ENCODE measurements at places on chromosomes 6 and 20.

GRCh38 chr6:134317471-134318131, at the start of gene SGK1:
TSS of gene SGK1 (minus strand) at chr6:134318112. CDS start at chr6:134317460, 652 bp downstream.
- DNase-seq: no peak

DNA sequence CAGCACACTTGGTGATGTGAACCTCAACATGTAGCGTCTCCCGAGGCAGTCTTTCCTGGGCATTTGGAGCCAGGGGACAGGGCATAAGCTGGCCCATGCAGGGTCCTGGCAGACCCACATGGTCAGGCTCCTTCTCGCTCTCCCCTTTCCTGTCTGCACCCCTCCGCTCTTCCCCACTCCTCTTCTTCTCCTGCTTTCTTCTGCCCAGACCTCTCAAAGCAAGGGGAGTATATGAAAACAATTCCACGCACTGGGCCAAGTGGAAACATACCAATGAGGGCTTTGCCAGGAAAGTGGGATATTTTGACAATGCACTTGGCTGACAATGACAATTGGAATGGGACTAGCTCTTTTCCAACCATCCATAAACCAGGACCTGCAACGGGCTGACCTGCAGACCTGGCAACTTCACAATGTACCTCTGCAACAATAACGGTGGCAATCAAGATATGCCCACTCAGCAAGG, 58.9 kb upstream of the TRAF3IP2 start:
- no peak for DNase-seq

DNA sequence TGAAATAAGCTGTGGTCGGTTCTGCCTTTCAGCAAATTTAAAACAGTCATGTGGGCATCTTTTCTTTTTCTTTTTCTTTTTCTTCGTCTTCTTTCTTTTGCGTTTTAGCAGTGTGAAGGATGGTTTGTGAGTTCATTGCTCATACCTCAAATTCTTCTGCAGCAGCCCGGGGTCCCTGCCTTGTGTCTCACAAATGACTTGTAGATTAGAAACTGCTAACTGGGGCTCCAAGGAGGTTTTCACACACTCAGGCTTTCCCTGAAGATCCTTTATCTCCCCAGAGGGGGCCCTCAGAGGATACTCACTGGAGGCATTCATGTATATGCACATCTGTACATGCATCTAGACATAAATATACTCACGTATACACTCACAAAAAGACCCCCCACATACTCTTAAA, 1.7 kb downstream of the SMOC2 start:
- no peak for DNase-seq

DNA sequence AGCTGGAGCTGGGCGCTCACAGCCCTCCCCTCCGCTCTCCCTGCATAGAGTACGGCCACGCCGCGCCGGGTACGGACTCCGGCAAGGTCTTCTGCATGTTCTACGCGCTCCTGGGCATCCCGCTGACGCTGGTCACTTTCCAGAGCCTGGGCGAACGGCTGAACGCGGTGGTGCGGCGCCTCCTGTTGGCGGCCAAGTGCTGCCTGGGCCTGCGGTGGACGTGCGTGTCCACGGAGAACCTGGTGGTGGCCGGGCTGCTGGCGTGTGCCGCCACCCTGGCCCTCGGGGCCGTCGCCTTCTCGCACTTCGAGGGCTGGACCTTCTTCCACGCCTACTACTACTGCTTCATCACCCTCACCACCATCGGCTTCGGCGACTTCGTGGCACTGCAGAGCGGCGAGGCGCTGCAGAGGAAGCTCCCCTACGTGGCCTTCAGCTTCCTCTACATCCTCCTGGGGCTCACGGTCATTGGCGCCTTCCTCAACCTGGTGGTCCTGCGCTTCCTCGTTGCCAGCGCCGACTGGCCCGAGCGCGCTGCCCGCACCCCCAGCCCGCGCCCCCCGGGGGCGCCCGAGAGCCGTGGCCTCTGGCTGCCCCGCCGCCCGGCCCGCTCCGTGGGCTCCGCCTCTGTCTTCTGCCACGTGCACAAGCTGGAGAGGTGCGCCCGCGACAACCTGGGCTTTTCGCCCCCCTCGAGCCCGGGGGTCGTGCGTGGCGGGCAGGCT, 4.6 kb downstream of the KCNK15 start:
- DNase-seq: no peak

DNA sequence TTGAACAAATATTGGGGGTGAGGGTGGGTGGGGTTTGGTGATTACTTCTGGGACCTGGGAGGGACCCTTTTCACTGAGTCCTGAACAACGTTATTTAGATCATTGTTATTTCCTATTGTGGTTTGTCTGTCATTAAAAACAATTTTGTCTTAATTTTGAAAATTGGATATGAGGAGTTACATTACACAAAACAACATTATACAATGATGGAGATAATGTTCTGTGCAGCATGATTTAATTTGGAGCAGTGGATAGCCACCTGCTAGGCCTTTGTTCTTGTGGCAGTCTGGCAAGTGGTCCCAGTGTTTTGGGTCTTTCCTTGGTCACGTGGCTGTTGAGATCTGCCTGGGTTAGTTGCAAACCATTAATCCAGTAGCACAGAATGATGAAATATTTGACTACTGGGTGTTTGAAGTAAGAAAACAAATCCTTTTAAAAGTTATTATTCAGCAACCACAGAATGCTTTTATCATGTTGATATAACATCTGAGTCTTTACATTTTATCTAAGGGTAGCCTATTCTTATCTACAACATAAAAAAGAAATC, 172.8 kb downstream of the CDKAL1 start:
- DNase-seq: no peak

- no peak for DNase-seq
Measured at GRCh38 chr6:90297867-90298381, 1.3 kb upstream of the BACH2 start.

- no peak for DNase-seq
Measured at GRCh38 chr6:139519571-139520031, 145.2 kb upstream of the CITED2 start.

DNA sequence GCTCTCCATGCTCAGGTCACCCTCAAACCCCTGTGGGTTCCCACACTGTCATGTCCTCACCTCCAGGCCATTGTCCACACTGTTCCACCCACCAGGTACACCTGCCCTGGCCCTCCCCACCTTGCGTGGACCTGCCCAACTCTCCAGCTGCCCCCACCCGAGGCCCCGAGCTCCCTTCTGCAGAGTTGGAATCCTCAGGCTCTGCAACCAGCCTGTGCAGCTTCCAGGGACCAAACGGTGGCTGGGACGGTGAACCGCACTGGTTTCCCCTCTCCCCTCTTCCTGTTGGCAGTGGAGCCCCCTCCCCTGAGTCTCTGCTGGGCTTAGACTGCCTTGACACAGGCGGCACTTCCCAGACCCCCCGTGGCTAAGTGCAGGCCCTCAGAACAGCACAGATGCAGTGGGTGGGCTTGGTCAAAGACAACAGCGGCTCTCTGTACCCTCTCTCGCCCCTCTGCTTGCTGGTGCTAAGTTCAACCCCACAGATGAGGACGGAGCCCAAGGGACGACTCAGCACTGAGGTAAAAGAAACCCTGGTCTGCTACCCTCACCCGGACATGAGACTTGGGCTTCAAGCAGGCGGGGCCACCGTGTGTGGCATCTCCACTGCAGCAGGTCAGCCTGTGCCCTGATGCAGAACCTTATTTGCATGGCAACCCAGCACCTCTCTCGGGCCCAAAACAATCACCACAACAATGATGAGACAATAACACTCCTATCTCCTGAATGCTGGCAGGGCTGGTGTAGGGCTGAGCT, 11.0 kb downstream of the ZBP1 start:
- DNase-seq: no peak

- DNase-seq: no peak
Measured at GRCh38 chr20:41087777-41088176, 49.6 kb upstream of the PLCG1 start.

- DNase-seq: no peak
Measured at GRCh38 chr20:25269057-25269832, 21.4 kb downstream of the PYGB start.

DNA sequence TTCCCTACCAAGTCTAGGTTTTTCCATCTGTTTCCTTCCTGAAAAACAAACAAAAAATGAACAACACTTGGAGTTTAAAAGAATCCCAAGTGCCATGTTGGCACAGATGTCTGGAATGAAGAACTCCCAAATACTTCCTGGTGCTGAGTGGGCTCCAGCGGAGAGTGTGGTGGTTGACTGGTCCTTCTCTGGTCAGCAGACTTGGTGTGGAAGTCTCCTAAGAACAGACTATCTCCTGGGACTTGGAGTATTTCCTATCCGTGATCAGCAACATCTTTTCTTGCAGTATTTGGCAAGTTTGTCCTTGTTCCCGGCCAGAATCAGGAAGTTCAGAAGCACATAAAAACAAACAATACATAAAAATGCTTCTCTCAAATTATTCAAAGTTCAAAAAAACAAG, 154.1 kb downstream of the MTFR2 start:
- DNase-seq: no peak
